Amygdala (tissue), 56 donors: ENCODE measurements at places on chromosomes 16 and 17.

DNA sequence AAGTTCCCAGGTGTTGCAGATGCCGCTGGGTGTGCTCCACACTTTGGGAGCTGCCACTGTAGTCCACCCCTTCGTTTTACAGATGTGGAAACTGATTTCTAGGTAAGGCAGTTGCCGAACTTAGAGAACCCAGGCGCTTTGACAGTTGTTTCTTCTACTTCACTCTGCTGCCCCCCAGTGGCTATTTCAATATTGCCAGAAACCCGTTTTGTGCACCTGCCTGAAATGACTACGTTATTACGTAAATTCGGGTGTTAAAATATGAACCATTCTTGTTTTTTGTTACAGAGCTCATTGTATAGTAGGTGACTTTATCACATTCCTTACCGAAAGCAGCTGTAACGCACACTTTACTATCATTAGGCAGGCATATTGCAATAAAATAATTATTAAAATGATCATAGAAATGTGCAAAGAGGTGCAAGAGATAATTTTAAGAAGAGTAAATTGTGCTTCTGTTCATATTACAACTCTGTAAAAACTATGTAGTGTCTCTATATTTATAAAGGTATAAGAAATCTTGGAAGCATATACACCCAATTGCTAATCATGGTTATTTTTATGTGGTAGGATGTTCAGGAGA, 44.9 kb downstream of the OTOA start:
- peak; percentile 1 for DNase-seq

DNA sequence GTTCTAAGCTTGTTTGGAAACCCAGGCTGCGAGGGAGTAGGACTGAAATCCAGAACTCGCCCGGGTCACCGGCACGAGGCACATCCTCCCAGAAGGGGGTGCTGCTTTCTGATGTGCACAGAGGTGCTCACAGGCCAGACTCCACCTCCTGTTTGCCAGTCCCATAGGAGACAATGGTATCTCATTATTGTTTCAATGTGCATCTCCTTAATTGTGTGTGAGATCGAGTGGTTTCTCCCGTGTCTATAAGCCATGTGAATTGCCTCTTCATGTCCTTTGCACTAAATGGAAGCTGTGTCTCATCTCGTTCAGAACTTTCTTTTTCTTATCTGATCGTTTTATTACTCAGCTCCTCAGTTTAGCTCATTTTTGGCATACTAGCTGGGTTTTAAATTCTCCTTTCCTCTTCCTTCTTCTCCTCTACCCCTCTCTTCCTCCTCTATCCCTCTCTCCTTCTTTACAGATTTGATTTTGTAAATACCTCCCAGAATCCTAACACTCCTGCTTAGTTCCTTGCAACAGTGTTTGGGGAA, 32.1 kb upstream of the PRKCB start:
- no peak for DNase-seq

DNA sequence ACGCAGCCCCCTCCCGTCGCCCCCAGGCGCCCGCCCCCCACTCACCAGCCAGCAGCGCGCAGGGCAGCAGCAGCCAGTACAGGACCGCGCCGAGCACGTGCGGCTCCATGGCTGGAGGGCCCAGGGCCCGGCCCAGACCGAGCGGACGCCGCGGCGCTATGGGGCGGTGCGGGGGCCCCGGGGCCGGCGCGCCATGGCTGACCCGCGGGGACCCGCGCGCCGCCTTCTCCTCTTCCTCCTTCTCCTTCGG, 239 bp downstream of the PIEZO1 start:
- DNase-seq = no peak

GRCh38 chr16:85413691-85414663, 199.1 kb upstream of the GSE1 start:
- no peak for DNase-seq

DNA sequence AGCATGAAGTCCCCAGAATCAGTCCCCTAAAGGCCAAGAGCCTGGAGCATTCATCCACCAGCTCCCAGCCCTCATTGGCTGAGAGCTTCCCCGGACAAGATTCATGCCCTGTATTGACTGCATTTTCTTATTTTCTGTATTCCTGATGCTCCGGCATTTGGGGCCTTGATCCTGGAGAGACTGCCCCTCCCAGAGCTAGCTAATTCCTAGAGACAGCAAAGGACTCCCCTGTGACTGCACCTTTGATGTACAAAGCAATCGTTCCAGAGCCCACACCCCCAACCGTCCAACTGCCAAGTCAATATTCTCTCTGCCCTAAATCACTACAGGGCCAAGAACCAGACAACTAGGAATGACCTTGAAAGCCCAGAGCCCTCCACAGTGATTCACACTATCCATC, 93.4 kb upstream of the CDH5 start:
- no peak for DNase-seq

DNA sequence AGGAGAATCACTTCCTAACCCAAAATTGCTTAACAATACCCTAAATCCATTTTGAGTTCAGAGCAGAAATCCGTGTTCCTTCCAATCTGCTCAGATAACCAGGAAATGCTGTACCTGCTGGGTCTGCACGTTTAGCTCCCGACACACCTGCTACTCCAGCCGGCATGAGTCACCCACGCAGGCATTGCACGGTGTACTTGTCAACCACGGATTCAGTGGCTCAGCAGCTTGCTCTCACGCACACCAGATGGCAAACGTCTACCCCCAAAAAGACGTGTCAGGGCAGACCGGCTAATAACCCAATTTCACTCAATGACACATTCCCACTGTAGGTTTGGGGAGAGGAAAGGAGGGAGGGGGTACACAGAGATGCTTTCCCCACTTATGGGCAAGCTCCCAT, 468.1 kb downstream of the SOX9 start:
- DNase-seq = peak; percentile 40
